Stimulated activated CD8-positive, alpha-beta memory T cell treated with anti-CD3 and anti-CD28 coated beads, Interleukin-15, amount 100 ng/mL, for 24 hours (primary cell): ENCODE measurements at places on chromosomes 11 and 22.

- DNase-seq: no peak
Measured at GRCh38 chr11:83609191-83609590, 323.0 kb upstream of the CCDC90B start.

DNA sequence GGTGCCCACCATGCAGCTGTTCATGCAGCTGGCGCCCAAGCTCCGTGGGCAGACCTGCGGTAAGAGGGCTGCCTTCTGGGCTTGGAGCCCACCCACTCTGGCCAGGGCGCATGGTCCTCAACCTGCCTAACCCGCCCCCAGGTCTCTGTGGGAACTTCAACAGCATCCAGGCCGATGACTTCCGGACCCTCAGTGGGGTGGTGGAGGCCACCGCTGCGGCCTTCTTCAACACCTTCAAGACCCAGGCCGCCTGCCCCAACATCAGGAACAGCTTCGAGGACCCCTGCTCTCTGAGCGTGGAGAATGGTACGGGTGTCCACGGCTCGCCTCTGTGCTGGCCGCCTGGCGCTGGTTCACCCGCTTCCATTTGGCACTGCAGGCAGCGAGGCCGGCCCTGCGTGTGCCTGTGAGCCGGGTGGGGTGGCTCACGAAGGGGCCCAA lies 11.0 kb downstream of the MUC5AC start:
- DNase-seq: no peak

GRCh38 chr11:30046578-30046945 lies 29.7 kb upstream of the KCNA4 start:
- no peak for DNase-seq

DNA sequence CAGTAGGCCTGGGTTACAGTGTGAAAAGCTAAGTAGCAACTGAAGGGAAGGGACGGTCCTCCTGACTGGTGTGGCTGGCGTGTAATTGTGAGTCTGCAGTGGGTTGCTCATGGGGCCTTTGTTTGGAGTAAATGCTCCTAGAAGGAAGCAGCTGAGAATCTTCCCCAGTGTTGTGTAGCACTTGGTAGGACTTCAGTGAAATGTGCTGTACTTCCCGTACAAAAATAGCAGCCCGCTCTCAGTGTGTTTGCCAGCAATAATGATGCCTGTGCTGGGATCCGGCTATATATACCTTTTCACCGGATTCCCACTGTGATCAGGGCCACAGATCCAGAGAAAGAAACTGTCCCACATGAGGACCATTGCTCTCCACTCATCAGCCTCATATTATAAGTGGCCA lies 175.7 kb upstream of the NTM start:
- no peak for DNase-seq

DNA sequence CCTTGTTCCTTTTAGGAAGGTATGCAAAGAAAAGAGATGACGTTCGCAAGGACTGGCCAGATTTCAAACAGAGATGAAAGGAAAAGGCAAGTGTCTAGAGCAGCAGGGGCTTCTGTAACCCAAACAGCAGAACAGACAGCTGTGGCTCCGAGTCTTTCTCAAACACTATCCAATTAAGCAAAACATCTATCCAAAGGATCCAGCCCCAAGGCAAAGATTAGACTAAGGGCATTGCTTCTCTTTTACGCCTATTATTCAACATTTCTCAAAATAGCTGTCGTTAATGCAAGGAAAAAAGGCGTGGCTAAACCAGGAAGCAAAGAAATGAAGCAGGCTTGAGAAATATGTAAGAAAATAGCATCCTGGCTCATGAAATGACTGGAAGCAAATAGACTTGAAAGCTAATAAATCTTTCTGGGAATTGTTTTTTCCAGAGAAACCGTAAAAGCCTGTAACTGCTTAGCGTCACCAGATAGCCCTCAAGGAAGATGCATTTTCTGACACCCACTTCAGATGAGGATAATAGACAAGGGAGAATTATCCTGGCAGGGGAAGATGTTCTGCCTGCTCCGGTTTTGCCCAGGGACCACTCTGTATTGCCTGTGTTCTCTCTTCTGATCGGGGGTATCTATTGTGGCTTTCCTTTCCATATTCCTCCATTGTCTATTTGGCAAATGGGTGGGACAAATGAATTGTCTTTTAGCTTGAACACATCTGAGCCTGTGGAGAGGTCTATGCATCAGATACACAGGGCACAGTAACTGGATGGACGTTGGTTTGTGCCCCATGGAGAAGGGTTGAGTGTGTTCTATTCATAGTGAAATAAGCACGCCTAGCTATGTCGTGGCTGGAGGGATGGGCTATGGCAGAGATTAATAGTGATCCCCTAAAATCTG lies 20.2 kb downstream of the C11orf96 start:
- DNase-seq: no peak

DNA sequence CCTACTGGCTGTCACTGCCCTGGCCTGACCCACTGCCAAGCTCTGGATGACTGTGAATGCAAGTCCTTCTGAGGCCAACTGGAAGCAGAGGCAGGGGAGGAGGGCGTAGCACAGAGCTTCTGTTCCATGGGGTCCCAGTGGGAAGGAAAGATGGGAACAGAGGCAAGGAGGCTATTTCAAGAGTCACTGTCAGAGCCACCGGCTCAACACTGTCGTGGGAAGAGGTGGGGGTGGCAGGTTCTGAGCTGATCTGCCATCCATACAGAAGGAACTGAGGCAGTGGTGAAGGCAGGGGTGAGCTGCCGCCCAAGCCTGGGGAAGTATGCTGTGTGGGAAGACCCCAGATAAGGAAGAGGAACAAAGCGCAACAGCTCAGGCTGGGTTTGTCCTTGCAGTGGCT lies 54.7 kb downstream of the SGSM3 start:
- no peak for DNase-seq

- DNase-seq: no peak
Measured at GRCh38 chr11:44835938-44836337, 109.2 kb downstream of the TSPAN18 start.

- DNase-seq: no peak
Measured at GRCh38 chr11:23875176-23875850, 621.5 kb upstream of the LUZP2 start.

DNA sequence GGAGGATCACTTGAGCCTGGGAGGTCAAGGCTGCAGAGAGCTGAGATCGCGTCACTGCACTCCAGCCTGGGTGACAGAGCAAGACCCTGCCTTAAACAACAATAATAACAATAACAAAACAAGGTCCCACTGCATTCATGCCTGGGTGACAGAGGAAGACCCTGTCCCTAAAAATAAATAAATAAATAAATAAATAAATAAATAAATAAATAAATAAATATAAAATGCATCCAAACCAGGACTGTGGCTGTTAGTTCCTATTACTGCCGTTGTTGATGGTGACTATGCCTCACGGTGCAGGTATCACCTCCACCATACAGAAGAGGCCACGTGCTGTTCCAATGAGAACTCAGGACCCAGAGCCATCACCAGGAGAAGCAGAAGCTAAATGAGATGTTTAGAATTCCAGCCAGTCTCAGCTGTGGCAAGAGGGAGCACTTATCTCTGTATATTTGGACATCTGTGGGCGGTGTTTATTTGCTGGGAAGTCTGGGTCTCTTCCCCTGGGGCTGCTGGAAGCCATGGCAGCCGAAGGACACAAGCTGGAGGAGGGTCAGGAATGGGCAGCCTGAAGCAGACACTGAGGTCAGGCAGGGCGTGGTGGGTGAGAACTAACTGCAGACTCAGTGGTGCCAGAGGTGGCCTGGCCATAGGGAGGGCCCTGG lies 21.6 kb downstream of the C11orf86 start:
- no peak for DNase-seq
